ENCODE measurements at places on chromosomes 3 and 15.
A peak's percentile ranks its signal among the peaks of the same experiment; 100 is the strongest.

GRCh38 chr3:127337911-127338531 is 50.2 kb upstream of the PRR20G start:
- DNase-seq, result no peak

DNA sequence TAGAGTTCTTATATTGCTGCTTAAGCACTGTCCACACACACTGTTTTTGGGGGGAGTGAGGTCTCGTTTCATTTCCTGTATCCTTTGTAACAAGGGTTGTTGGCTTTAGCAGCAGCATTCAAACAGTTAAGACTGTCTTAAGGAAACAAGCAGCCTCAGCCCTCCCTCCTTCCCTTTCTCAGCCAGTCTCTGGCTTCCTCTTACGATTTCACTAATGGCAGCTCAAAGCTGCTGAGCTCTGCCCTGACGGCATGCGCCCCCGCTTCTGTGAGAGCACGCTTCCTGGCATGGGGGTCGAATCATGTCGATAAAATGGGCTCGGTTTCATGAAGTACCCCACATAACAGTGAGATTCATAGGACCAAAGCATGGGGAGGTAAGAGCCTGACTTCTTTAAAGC is 105.0 kb downstream of the KLHL25 start:
- DNase-seq, result peak; percentile 64

- DNase-seq, result no peak
These were observed 14.8 kb downstream of the CEP19 start for GRCh38 chr3:196697270-196697669.

DNA sequence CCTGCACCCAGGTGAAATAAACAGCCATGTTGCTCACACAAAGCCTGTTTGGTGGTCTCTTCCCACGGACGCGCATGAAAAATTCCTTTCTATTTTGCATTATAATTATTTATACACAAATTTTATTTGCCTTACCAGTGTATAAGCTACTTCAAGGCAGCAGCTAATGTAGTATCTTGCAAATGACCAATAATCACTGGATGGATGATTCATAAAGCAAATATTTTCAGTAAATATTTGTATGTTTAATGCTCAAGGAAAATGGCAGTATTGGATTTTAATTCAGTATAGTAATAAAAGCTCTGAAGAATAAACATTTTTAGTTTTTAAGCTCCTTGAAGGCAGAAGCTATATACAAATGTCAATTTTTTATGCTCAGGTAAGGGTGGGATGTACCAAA is 158.7 kb upstream of the NANOGP8 start:
- DNase-seq, result no peak

DNA sequence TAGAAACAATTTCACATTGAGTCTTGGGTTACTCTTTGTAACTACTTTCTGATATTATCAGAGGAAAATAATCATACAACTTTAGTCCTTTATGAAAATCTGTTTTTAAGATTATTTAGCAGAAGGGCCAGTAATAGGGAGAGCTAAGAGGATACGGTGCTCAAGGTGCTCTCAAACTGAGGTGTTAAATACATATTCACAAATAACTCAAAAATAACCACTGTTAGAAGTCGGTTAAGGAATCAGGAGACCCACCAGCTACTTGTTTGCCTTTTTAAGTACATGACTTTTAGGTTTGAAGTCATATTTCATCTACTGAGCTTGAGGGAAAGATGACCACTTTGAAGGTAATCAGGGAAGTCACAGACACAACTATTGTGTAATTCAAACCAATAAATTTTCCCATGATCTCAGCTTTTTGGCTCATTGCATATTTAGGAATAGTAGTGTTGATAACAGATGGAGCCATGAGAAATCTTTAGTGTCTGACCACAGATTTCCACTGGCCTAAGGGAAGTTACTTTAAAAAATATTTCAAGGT is 1.4 kb upstream of the RSRC1 start:
- no peak for DNase-seq

GRCh38 chr3:177438596-177439220 is 241.4 kb upstream of the TBL1XR1 start:
- no peak for DNase-seq

GRCh38 chr3:98573181-98573728 is 20.2 kb downstream of the CPOX start:
- no peak for DNase-seq

Measured in astrocyte (in vitro differentiated cells and primary cell).